Stimulated activated CD4-positive, alpha-beta T cell treated with anti-CD3 and anti-CD28 coated beads, Interleukin-2, amount 100 ng/mL, for 24 hours (primary cell): ENCODE measurements at places on chromosomes 2 and 18.

- peak; percentile 20 for DNase-seq
Measured at GRCh38 chr2:156322686-156323231, 9.8 kb downstream of the NR4A2 start.

GRCh38 chr18:11980163-11980493 is 1.2 kb upstream of the IMPA2 start:
- DNase-seq = no peak

DNA sequence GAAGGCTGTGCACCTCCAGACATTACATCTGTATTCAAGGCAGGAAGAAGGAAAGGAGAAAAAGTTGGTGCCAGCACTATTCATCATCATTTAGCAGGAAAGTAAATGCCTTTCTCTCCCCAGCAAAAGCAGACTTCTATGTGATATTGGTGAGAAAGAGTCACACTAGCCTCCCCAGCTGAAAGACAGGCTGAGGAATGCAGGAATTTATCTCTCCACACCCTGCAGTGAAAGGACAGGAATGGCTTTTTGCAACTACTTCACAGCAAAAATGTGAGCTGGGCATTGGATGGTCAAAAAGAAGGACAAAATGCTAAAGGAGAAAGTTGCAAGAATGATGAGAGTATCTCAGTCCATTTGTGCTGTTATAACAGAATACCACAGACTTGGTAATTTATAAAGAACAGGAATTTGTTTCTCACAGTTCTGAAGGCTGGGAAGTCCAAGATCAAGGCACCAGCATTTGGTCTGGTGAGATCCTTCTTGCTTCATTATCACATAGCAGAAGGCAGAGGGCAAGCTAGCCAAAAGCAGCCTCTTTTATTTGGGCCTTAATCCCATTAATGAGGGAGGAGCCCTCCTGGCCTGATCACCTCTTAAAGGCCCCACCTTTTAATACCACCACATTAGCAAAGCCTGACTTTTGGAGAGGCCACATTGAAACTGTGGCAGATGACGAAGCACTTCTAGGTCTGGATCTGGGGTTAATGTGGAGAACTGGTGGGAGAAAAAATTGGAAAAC is 388.1 kb upstream of the SLC14A2 start:
- no peak for DNase-seq

- no peak for DNase-seq
Measured at GRCh38 chr2:226308986-226309385, 490.6 kb downstream of the IRS1 start.

DNA sequence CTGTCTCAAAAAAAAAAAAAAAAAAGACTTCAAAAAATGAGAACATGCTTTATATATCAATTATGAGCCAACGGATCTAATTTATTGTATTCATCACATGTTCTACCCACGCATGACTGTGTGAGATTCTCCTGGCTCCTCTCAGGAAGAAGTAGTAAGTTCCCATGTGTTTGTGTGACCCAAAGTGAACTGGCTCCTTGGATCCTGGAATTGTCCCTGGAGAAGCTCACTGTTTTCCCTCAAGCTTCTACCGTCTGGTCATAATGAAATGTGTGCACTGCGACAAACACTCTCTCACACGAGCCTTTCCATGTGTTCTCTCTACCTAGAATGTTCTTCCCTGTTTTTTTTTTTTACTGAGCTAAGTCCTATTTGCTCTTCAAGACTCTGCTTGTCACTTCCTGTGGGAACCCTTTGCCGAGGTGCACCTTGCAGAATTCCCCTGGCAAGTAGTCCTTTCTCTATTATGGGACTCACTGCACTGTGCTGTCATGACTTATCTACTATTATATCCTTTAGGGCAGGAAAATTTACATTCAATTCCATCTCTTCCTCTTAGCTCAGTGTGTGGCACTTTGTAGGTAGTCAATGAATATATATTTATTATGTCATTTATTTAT is 83.2 kb upstream of the THOC1 start:
- no peak for DNase-seq
